ENCODE measurements at places on chromosomes 13 and 19.

GRCh38 chr13:39530916-39531315 is 72.1 kb downstream of the LHFPL6 start:
- no peak for DNase-seq

- peak; percentile 59 for DNase-seq
Observed at GRCh38 chr19:39328046-39328705, 7.5 kb upstream of the LRFN1 start.

DNA sequence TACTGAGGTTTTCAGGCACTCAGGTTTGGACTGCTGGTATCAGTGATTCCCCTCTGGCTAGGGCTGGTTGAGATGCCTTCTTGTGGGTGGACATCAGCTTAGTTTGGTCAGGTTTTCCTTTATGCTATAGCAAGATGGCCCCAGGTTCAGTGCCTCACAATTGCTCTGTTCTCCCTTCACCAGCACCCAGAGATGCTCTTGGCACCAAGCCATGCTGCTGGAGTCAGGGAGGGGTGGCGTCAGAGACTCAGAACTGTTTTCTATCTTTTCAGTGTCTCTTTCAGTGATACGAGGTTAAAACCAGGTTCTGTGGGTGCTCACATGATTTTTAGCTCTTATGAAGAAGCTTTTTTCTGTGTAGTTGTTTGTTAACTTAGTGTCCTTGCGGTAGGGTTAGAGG is 96.9 kb downstream of the NBEA start:
- no peak for DNase-seq

DNA sequence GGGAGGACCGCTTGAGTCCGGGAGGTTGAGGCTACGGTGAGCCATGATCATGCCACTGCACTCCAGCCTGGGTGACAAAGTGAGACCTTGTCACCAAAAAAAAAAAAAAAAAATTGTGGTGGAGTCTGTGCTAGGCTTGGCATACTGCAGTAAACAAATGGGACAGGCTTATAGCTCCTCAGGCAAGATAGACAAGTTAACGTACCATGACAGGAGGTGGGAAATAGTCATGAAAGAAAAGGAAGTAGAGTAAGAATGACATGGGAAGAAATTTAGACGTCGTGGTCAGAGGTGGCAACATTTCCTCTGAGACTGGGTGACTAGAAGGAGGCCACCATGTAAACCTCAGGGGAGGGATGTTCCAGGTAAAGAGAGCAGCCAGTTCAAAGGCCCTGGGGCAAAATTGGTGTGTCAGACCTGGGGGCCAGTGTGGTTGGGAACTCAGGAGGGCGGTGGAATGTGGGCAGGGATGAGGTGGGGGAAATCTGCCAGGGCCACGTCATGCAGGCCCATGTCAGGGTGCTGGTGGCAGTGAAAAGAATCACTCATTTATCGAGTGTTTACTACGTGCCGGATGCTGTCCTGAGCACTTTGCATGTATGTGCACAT is 5.6 kb downstream of the SNRPA start:
- DNase-seq = no peak

GRCh38 chr13:50352720-50353480 is 337.7 kb downstream of the KCNRG start:
- no peak for DNase-seq

- no peak for DNase-seq
Observed at GRCh38 chr13:52412128-52412527, 6.2 kb upstream of the THSD1 start.

- no peak for DNase-seq
Observed at GRCh38 chr19:19059837-19060611, 3.8 kb upstream of the SLC25A42 start.

DNA sequence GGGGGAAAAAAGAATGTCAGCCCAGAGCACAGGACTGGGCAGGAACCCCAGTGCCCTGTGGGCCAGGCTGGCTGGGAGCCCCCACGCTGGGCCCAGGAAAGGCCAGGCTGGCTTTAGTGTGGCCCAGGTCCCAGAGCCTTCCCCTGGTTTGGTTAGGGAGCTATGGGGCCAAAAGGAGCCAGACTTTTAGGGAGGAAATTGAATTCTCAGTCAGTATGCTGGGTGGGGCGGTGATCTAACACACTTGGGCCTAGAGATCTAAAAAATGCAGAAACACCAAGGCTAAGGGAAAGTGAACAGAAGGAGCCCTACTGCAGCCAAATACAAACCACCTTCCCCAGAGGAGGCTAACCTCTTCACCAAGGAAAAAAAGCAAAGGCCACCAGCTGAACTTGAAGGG is 137.5 kb downstream of the CRYL1 start:
- no peak for DNase-seq

GRCh38 chr13:94859811-94860210 is 147.5 kb upstream of the SOX21 start:
- DNase-seq = no peak
